ENCODE measurements at places on chromosomes 1 and 21.

DNA sequence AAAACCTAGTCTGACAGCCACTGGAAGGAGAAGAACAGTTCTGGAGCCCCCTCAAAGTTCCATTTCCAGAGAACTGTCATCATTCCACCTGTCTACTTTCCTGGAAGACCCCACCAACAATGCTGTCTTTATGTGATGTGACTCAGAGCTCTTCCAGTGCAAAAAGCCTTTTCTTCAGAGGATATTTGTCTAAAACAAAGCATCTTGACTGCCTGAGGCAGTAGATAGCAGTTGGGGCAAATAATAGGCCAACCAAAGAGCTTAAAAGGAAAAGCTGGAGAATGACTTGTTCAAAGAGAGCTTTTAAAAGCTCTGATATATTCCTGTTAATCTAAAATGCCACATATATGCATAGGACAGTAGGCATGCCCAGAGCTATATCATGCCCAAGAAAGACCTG is 62.6 kb downstream of the MIS18A start:
- DNase-seq: no peak

DNA sequence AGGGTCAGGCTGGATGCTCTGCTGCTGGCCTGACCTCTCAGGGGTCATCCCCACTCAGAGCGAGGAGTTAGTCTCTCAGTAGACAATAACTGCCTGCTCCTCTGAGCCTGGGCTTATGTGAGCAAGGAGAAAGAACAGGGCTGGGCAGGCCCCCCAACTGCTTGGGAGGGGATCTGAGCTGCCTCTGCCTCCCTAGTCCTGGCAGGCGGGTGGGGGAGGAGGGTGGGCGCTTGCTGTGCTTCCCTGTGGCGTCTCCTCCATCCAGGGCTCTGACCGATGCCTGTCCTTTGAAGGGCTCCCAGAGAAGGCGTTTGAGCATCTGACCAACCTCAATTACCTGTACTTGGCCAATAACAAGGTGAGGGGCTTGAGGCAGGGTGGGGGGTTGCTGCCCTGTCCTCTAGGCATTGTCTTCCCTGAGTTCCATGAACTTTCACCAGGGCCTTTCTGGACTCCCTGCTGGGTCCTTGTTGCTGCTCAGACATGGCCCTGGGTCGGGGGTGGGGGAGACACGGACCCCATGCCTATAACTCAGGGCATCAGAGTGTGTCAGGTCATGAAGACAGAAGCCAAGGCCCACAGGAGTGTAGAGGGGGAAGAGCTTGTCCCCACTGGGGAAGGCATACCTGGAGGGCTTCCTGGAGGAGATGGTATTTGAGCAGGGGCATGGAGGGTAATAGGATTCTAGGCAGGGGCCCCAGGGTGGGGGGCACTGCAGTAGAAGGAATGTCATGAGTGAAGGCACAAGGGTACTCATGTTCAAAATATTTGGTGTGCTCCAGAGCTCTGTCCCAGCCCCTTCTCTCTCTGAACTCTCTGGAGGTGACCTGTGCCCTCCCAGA is 12.5 kb downstream of the PODN start:
- DNase-seq: no peak

GRCh38 chr1:47559944-47560695 is 122.3 kb downstream of the FOXD2 start:
- DNase-seq: no peak

DNA sequence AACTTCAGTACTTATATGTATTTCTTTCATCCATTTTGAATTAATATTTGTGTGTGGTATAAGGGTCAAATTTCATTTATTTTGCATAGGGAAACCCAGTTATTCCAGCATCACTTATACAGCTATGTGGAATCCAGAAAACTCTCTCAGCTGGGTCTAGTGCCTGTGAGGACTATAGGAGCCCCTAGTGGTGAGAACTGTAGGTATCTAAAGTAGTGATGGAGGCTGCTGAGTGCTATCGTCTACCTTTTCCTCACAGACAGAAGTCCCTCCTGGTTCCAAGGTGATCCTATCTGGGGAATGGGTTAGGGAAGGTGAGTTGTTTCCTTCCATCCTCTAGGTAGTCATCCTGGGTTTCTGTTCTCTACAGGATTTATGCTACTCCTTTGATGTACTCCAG is 352.0 kb upstream of the C1orf87 start:
- DNase-seq: no peak

GRCh38 chr1:93821423-93822144 is 57.4 kb downstream of the DNTTIP2 start:
- no peak for DNase-seq

GRCh38 chr21:45828580-45829570 is 152.7 kb upstream of the COL6A1 start:
- no peak for DNase-seq

GRCh38 chr1:170672316-170672715 is 8.4 kb downstream of the PRRX1 start:
- no peak for DNase-seq

DNA sequence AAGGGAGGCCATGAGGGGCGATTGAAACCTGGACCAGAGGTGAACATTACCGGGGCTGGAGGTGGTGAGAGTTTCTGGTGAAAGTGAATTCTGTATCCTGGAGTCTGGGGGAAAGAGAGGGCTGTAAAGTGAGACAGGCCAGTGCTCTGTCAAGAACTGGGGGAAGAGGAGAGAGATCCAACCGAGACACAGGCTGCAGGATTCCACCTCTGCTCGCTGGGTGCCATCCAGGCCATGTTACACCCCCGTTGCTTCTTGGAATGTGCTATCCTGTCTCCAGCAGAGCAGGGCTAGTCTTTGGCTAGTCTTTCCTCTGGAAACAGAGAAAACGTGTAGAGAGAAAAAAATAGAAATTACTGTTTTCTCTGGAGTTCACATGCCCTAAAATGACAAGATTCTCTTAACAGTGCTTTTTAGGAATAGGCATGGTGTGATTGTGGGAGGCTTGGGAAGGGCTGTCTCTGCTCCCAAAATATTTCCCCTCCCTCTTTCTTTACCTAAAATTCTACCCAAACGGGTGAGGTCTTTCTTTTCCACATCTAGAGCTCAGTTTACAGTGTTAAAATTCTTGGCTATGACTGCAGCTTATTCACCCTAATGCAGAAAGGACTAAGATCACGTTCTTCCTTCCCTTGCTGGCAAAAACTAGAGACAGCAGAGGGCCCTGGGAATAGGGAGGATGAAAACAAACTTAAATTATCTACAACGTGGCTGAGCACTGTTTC is 16.5 kb upstream of the OVAAL start:
- DNase-seq: no peak

GRCh38 chr21:44552681-44553080 is 1.4 kb upstream of the KRTAP10-2 start:
- no peak for DNase-seq

DNA sequence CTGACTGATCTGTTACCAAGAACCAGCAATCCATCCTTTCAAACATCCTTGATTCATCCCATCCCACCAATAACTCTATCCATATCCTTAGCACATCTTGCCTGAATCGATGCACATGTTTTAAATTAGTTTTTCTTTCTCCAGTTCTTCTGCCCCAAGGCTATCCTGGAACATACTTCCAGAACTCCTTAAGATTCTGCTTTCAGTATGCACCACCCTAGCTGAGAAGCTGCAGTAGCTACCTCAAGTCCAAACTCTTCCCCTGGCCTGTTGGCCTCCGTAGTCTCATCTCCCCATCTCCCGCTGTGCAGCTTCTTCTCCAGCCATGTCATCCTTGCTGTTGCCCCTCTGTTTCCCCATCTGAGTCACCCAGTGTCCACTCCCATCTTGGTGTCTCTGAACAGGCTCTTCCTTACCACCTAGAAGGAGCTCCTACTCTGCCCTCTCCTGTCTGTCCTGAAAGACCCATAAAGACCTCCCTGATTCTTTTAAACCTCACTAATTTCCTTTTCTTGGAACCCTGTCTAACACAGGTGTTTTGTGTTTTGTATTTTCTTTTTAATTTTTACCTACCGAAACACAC is 108.0 kb downstream of the SGIP1 start:
- DNase-seq: no peak

GRCh38 chr1:8800416-8800815 is 17.0 kb downstream of the RERE start:
- no peak for DNase-seq

- DNase-seq: no peak
Observed at GRCh38 chr1:5982276-5982675, 9.9 kb downstream of the NPHP4 start.

GRCh38 chr1:71502006-71502405 is 421.2 kb upstream of the ZRANB2 start:
- DNase-seq: no peak

DNA sequence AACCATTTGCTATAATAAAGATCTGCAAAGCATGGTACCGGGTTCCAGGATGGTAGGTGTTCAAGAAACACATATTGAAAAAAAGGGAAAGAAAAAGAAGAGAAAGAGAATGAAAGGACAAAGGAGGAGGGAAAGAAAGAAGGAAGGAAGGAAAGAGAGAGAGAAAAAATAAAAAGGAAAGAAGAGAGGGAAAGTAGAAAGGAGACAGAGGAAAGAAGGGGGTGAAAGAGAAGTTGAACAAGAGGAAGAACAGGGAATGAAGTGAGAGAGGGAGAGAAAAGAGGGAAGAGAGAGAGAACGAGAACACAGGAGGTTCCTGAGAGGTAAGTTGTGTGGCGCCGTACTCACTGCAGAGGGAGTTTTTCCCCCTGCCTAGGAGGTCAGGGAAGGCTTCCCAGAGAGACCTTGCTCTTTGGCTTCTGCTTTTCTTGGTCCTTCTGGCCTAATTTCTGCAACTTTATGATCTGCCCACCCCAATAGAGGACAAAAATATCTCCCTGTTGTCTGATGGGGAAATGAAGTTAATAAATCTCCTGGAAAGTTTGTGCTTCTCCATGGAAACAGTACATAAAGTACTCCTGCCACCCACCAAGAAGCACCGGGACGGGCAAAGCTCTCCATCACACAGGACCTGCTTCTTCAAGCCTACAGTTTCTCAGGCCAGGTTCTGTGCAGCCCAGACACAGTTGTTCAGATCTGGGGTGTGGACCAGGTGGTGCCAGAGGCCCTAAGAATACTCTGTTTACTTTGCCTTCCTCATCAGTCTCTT is 124.8 kb downstream of the ROR1 start:
- DNase-seq: no peak

DNA sequence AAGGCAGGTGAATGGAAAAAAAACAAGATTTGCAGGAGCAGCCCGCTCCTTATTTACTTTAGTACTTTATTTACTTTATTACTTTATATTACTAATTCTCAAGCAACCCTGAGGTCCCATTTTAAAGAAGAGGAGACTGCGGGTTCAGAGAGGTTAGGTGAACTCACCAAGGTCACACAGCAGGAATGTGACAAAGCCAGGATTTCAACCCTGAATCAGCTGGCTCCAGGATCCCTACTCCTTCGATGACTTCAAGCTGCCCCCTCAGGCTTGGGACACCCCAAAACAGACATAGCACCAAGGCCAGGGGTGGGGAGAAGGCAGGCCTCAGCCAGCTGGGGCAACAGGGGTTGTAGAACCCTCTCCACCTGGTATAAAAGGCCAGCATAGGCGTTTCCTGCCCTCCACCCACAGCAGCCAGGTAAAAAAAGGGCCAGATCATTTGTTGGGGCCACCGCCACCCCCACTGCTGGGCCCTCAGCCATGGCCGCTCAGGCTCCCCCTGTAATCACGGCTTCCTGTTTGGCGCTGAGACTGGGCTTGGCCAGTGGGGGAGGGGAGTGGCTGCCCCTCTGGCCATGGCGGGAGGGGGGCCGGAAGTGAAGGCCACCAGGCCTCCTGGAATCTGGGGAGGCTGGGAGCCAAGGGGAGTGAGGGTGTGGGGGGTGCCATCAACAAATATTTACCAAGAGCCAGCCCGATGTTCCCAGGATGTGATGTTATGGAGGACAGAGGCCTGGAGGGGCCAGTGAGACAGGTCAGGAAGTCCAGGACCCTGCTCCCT is 6.6 kb downstream of the SDC3 start:
- DNase-seq: no peak

DNA sequence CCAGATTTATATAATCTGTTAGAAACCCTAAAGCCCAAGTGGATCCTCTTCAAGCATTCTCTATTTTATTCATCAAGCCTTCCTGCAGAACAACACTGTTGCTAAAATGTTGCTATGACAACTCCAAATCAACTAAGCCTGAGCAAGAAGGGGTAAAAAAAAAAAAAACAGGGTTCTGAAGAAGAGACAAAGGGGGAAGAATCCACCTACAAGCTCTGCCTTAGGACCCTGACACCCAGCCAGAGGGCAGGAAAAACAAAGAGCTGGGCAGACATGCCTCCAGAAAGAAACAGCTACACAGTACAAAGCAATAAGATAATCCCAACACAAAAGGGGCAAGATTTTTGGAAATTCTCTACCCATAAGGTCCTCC is 1.3 kb downstream of the USF1 start:
- DNase-seq: no peak

GRCh38 chr1:1299686-1300351 is 7.9 kb downstream of the ACAP3 start:
- DNase-seq: no peak

GRCh38 chr1:180837020-180837419 is 75.7 kb upstream of the KIAA1614 start:
- no peak for DNase-seq

- no peak for DNase-seq
Observed at GRCh38 chr1:172004671-172005070, 163.4 kb downstream of the DNM3 start.

- no peak for DNase-seq
Observed at GRCh38 chr1:233607252-233608119, 6.4 kb upstream of the KCNK1 start.

DNA sequence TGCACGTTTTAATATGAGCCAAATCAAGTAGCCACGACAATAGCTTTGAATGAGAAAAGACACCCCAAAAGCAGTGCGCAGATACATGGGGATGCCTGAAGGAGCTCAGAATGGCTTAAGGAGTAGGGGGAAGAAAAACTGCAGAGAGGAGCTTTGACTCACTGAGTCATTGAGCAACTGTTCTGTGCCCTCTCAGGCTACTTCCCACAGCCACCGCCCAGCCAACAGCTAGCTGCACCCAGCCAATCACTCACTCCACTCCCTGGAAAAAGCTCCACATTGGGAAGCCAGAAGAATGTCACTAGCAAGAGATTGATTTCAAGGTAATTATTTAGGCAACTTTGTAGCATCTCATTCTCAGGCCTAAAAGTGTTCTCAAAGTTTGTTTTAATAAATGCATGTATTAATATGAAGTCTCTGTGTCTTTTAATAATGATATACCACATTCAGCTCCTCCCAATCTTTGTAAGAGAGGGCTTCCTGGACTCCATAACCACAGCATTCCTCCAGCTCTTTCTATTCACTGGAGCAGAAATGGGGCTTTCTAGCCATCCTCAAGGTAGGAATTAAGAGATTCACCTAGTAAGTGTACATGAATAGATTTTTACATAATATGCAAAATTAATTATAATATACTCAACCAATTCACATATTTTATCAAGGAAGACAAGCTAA is 16.8 kb downstream of the DUSP10 start:
- DNase-seq: no peak

DNA sequence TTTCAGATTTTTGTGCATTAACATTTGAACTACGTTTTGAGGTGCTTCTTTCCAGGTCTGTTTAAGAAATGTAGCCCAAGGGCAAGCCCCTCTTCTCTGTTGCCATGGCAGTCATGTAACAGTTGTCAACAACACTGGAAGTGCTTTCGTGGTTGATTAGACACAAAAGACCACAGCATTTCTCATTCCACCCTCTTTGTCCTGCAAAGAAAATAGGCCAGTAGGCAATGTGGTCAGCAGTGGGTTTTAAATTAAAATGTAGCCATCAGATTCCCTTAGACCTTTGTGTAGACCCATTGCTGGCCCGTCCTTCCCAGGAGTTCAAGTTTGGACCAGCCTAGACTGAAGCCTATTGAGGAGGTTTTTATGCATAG is 35.4 kb downstream of the VANGL1 start:
- DNase-seq: no peak

GRCh38 chr1:183103147-183103546 is 79.9 kb downstream of the LAMC1 start:
- no peak for DNase-seq

All from activated CD4-positive, alpha-beta T cell treated with anti-CD3 and anti-CD28 coated beads for 24 hours (primary cell).